ENCODE measurements at places on chromosomes 5 and 9. TPM values are rescaled to one million over a fixed set of nuclear protein-coding genes. Genes with fewer than 3 reads are reported as not detected.

Gene DCTN3
- total RNA-seq: 93.0 TPM

Gene HTR4
- total RNA-seq: not detected

Gene TMEM141
- 40.8 TPM for total RNA-seq

Gene SPINK6
- total RNA-seq: not detected

DNA sequence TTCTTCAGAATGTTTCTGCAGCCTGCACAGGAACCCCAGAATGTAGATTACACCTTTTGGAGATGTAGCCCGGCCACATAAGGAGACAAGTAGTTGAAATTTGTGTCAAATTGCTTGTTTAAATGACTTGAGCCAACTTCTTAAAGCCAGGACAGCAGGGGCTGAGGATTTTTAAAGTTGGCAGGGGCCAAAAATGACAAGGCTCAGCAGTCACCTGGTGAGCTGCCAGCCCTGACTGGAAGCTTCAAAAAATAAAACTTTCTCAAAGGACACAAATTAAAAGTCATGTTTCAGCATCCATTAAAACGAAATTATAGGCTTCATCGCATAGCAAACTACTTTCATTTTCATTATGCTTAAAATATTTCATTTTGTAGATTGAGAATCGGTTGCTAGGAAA lies 340.3 kb upstream of the WWC1 start:
- DNase-seq: no peak

- no peak for DNase-seq
Observed at GRCh38 chr9:93575796-93576257, 557 bp upstream of the PHF2 start.

DNA sequence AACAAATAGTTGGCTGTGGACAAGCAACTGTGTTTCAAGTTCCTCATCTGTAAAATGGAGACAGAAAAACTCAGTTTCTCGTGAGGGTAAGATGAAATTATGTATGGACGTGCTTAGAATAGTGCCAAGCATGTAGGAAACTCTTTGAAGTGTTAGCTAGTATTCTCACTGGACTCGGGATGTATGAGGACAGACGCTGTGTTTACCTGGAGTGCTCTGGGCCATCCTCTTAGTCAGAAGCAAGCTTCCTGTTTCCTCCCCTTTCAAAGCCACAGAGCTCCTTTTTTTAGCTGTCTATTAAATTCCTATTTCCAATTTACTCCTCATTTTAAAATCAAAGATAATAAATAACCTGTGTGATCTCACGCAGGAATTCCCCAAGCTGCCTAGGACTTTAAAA lies 23.8 kb upstream of the IQGAP2 start:
- no peak for DNase-seq

- DNase-seq: no peak
Observed at GRCh38 chr5:179110528-179110927, 50.4 kb downstream of the ZNF354C start.

DNA sequence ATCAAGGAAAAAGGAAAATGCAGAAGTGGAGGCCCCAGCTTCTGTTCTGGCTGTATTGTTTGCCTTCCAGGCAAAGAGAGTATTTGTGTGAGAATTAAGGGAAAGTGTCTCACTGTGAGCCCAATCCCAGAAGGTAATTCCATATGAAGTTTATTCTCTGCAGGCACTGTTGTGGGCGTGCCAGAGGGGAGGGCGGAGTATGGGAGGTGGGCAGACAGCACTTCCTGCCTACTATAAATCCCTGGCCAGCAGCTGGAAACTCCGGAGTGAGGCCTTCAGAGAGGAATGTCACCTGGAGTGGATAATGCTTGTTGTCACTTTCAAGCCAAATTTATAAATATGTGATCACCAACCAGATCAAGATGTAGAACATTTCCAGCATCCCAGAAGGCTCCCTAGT lies 209.5 kb downstream of the ARHGAP26 start:
- DNase-seq: no peak

GRCh38 chr9:16429671-16430070 lies 440.8 kb downstream of the BNC2 start:
- DNase-seq: peak; percentile 35

GRCh38 chr9:94900222-94901018 lies 173.9 kb downstream of the AOPEP start:
- DNase-seq: peak; percentile 96

DNA sequence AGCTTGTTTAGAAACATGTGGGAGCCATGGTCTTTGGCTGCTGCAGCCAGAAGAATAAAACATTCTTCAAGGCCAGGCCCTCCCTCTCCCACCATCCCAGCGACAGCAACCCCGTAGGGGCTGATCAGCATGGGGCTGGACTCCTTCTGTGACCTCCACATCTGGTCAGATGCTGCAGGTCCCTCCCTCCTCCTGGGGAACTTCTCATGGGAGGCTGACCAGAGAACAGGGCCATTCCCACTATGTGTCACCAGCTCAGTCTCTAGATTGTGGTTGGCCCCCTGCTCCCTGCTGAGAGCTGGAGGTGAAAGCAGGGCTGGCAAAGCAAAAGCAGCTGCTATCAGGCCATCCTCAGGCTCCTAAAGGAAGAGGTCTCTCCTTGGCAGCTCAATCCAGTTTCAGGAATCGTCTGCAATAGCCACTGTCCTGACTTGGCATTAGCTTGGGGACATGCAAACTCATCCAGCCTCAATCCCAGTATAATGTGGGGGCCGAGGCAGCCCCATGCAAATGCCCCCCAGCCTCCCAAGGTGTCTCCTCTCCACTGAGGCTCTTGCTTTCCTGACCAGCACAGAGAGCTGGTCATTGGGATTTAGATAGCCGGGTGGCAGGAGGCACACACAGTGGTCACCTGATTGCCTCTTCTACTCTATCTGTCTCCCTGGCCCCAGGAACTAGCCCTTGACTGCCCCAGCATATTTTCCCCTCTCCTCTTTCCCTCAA lies 81.5 kb downstream of the NRG2 start:
- DNase-seq: no peak

DNA sequence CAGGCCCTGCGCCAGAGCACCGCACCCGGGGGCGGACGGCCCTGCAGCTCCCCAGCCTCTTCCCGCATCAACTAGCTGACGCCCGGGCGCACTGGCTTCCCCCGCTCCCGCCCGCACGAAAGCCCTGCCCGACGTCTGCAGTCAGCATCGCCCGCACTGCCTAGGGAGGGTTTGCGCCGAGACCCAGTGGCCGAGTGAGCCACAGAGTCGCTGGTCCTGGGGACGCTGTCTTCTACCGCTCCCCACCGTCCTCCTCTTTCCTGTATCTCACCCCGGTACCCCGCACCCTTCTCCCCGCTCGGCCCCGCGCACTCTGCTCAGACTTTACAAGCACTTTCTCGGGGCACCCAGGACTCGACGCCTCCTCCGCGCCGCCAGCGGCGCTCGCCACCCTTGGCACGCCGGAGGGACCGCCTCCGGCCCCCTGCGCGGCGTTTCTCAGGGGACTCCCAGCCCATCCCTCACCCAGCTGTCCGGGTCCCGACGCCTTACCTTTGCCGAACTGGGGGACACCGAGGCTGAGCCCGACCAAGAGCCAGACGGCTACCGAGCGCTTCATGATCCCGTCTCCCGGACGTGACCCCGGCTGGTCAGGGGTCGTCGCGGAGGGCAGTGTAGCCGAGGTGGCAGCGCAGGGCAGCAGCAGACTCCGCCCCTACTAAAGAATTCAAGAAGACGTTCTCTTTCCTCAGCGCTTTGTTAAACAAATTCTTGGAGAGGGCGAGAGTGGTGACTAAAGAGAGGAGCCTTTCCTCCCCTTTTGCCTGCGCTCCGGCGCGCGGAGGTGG lies 670 bp downstream of the EDIL3 start:
- peak; percentile 60 for DNase-seq

DNA sequence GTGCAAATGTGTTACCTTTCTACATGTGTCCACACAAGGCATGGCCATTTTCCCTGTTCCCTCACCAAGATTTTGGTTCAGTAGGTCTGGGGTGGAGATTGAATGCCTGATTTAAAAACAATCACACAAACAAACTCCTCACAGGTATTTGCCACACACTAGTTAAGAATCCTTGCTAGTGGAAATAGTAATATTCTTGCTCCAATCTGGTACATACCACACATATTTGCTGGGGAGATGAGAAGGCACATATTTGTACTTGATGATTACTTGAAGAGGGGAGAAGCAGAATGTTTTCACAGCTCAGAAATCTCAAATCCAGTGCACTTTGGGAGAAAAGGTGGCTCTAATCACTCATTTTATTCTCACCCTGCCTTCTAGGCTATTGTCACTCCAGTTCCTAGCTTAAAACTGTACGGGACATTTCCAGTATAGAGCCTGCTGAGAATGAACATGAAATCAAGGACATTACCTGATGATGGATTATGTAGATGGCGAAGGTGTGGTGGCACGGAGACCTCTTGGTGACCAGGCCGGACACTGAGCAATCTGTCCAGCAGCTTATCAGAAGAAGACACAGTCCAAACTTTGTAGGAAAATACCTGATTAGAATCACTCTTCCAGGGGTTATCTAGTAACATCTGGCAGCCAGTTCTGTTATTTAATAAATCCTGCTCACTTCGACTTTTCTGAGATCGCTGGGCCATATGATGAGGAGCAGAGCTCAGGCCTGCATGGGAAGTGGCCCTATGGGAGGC lies 116.1 kb upstream of the IL6ST start:
- peak; percentile 56 for DNase-seq

- no peak for DNase-seq
Observed at GRCh38 chr5:142206801-142207200, 98.2 kb downstream of the NDFIP1 start.

DNA sequence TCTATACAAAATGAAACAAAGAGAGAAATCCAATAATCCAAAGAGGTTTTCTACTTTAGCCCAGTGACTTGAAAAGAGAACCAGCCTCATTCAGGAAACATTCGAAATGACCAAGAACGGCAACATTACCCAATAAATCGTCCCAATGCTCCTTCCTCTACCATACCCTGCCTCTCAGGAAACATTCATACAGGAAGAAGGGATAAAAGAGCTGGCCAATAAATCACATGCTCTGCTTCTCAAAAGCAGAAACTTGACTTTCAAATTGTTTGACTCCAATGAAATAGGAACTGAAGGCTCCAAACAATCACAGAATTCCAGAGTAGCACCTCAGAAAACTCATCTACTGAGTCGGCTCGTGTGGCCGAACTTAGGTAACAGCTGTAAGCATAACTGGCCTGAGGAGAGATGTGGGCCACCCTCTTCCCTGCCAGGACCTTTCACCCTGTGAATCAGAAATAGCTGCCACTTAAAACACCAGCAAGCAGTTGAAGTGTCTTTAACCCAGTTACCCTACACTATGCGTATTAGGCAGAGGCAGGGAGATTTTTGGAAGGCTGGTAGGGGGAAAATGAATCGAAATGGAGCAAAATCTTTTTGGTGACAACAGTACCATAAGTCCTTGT lies 14.6 kb downstream of the ARL15 start:
- no peak for DNase-seq

DNA sequence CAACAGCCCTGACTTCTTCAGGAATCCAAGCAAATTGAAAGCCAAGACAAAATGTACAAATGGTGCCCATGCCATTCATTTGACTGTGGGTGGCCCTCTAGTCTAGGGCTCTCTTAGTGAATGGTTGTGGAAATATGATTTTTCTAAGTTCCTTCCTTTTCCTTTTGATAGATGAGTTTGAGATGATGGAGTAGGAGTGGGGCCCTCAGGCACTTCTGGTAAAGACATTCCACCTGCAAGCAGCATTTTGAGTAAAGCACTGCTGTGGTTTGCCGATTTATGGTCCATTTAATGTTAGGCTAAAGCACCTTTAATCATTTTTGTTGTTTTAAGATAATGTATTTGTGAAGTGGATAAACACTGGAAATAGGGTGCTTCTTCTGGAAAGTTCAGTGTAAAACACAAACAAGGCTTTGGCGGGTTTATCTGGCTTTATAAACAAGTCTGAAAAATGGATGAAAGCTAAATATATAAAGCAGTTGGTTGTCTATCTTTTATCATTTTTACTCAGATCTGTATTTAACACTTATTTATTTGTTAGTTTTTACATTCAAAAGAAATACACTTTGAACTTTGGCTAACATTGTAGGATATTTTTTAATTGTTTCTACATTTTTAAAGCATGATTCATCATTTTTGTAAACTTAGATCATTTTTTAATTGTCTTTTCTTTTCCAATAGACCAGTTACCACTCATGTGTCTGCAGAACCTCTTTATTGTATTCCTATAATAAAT lies 213.5 kb downstream of the PJA2 start:
- DNase-seq: no peak

DNA sequence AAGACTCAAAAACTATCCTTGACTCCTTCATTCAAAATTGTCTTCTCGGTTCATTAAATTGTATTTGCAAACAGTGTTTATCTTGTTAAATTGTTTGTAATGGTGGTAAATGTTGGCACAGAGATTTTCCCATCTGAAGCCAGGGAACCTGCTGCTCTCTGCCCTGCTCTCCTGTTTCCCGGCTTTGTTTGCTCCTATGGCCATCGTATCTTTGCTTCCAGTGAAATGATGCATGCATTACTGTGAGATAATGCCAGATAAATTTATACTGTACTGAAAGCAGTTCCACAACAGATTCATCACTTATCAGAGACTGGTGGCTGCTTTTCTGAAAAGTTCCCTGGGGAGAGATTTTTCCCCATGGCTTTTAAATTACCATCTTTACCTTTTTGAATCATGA lies 81.4 kb downstream of the CD180 start:
- no peak for DNase-seq
